ENCODE measurements at places on chromosomes 13 and 19.

GRCh38 chr19:14550201-14550754, 20.9 kb downstream of the TECR start:
- no peak for DNase-seq

DNA sequence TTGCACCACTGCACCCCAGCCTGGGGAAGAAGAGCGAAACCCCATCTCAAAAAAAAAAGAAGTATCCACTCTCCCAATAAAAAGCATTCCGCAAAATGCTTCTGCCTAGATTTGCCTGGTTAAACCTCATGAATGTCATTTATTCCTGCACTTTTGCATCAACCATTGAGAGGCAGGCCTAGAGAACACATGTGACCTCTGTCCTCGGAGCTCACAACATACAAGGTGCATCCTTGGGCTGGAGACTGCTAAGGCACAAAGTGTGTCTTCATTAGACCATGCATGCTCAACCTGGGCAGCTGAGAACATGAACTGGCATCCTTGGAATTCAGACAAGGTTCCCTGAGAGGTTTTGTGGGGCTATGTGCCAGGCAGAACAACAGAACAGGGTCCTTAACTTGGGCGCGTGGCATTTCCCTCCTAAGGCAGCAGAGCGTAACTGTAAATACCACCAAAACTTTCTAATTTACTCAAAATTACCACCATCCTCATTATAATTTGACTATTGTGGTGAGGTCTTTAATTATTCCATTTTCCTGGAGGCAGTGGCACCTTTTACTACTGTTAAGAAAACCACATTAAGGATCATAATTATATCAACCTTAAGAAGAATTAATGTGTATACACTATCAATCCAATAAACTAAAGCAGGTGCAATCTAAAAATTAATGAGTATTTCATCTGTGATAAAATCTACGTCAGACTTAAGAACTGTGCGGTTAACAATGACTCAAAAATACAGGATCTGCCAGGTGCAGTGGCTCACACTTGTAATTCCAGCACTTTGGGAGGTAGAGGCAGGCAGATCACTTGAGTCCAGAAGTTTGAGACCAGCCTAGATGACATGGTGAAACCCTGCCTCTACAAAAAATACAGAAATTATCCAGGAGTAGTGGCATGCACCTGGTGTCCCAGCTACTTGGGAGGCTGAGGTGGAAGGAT, 13.8 kb downstream of the RCBTB1 start:
- DNase-seq, result no peak

DNA sequence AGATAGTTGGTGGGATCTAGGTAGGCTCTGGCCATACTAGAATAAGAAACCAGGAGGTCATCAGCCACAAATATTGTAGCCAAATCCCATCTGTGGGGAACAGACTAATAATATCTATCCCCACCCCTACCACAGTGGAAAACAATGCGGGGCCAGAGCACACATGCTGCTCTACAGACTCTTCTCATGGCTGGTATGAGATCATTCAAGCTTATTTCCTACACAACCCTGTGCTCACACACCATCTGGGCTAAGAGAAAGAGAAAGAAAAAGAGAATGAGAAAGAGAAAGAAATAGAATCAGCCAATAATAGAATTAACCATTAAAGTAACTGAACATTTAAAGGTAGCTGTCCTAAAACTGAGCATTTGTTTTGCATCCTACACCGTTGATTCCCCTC, 1268.4 kb upstream of the SPRY2 start:
- no peak for DNase-seq

GRCh38 chr13:40383132-40383531, 283.3 kb downstream of the FOXO1 start:
- DNase-seq, result no peak

DNA sequence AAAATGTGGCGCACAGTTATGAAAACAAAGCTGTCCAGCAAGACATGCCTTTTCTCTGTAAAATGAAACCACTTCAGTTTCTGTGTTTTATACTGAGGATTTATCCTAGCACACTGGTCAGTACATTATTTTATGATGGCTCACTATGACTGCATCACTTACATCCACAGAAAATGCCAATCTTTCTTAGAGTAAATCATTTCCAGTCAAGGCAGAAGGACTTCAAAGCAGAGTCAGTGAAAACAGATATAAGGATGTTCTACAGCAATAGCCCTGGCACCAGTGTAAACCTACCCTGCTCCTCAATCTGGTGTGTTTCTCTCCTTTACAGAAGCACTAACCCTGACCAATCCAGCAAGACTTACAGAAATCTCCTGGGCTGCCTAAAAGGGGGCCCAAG, 473.5 kb downstream of the GPC6 start:
- DNase-seq, result no peak

- no peak for DNase-seq
Measured at GRCh38 chr13:99506634-99507033, 5.4 kb downstream of the TM9SF2 start.

DNA sequence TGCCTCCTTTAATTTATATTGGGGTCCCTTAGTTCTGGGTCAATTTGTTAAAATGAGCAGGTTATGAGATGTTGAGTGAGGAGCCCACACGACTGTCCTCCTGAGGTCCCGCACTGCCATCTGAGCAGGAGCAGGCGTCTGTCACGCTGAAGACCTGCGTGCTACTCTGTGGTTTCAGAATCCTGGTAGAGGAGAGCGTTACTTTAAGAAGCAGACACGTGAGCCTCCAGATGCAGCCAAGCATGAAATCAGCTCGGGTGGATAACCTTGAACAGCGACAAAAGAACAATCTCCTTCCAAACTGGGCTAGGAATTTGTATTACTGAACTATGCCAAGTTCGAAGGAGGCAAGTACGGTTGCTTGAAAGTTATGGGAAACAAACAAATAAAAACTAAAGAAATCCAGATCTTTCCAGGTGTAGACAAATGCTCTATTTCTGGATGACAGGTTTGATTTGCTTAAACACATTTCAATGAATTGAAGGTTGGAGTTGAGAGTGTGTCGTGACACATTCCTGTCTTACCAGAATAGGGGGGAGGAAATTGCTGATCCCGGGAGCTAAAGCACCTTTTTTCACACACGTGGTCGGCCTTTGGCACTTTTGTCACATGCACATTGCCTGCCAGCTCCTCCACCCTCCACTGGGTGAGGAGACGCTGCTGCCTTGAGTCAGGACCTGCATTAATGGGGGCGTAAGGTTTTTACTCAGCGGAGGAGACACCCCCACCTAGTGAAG, 945.5 kb upstream of the SLC10A2 start:
- DNase-seq, result peak; percentile 9

DNA sequence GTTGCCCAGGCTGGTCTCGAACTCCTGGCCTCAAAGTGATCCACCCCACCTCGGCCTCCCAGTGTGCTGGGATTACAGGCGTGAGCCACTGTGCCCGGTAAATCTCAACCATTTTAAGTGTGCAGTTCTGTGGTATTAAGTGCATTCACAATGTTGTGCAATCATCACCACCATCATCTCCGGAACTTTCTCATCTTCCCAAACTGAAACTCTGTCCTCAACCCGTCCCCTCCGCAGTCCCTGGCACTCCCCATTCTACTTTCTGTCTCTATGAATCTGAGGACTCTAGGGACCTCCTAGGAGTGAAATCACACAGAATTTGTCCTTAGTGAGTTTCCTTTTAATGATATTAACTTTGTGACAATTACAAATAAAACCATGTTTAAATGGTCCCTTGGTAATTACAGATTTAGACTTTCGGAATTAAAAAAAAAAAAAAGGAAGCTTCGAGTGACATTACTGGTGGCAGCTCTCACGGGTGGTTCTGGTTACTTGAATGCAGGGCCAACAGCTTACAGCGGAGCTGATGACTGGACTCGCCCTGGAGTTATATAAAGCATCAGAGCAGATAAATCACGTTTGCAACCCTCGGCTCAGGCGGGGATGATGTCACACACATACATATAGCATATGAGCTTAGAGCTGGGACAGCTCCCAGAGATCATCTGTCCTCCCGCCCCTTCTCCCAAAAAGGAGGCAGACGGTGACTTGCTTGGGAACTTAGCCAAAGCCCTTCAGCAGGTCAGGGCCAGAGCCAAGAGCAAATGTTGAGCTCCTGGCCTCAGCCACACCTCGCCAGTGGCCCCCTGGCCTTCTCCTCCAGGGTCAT, 89.8 kb downstream of the ZNF557 start:
- peak; percentile 22 for DNase-seq

GRCh38 chr13:38223089-38223488, 126.6 kb upstream of the UFM1 start:
- DNase-seq, result peak; percentile 27

DNA sequence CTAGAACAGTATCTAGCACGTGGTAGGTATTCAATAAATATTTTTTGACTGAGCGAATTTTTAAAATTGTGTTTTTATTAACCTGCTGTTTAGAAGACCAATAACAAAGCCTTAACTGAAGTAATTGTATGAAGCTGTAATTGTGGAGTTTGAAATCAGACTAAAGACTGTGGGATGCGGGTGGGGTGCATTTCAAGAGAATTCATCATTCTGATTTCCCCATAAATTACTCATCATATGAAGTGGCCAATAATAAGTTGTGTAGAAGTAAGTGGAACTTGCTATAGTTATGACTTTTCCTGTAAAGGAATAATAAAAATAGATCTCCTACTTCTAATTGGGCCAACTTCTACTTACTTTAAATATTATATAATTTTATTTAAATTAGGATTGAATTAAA, 449.3 kb downstream of the PCDH9 start:
- DNase-seq, result peak; percentile 62

DNA sequence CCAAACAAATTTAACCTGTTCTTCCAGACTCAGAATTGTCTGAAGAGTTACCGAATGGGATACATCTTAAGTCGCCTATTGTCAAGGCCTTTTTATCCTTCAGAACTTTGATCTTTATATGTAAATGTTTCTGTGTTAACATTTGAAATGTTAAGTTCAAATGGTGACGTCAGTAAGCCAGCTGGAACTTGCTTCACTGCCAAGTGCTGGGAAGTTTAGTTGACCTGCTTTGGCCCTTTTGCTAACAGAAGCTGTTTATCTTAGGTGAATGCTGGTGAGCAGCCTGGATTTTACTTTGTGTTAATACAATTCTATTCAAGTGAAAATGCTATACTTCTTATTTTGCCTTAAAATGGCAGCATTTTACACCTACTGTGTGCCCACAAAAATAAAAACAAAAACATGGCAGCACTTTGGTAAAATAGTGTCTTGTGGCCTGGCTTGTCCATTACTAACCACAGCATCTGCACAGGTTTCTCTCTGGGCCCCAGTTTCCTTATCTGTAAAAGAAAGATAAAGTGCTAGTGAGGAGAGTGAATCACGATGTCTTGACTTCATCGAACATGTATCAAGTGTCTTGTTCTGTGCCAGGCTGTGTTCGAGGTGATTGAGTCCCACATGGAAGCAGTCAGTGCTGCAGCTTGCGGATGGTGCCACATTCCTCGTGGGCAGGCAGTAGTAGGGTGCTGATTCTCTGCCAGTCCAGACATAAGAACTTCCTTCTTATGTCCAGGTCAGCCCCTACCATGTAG, 2.2 kb downstream of the NAXD start:
- DNase-seq, result no peak

DNA sequence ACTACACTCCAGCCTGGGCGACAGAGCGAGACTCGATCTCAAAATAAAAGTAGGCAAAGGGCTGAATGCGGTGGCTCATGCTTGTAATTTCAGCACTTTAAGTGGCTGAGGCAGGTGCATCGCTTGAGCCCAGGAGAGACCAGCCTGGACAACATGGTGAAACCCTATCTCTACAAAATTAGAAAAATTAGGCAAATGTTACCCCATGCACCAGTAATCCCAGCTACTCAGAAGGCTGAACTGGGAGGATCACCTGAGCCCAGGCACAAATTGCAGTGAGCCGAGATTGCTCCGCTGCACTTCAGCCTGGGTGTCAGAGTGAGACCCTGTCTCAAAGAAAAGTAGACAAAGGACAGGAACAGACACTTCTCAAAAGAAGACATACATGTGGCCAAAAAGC, 9.9 kb upstream of the LGALS13 start:
- DNase-seq, result no peak

GRCh38 chr13:23320926-23321534, 112.5 kb downstream of the SACS start:
- DNase-seq, result no peak

GRCh38 chr19:39845584-39845932, 621 bp downstream of the FBL start:
- peak; percentile 54 for DNase-seq

GRCh38 chr13:53144826-53145225, 116.2 kb downstream of the OLFM4 start:
- DNase-seq, result no peak

GRCh38 chr13:91304741-91305140, 42.7 kb upstream of the MIR17HG start:
- DNase-seq, result no peak

- no peak for DNase-seq
Measured at GRCh38 chr19:4362101-4362828, 18.9 kb downstream of the MPND start.

GRCh38 chr13:97302611-97303010, 80.5 kb downstream of the MBNL2 start:
- DNase-seq, result no peak

DNA sequence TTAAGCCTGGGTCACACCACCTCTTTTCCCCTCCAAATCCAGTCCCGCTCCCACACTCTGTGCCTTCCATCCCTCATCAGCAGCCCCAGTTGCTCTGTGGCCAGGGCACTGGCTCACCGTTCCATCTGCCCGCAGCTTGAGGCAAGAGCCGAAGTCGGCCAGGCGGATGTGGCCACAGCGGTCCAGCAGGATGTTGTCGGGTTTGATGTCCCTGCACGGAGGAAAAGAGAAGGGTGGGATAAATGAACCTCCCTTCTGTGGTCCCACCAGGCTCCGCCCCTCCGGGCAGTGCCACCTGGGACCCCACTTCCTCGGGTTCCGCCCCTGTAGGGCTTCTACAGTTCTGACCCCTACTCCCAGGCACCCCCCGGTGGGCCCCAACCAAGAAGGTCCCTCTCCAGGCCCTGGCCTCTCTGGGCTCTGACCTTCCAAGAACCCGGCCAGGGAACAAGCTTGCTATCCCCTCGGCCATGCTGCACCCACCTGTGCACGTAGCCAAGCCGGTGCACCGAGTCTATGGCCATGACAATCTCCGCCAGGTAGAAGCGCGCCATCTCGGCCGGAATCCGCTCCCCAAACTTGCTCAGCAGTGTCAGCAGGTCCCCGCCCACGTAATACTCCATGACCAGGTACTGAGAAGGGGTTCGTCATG, 4.2 kb downstream of the DMPK start:
- DNase-seq, result no peak

- DNase-seq, result peak; percentile 10
Measured at GRCh38 chr13:63910511-63910910, 2494.9 kb upstream of the PCDH20 start.
